ENCODE measurements at places on chromosomes 5 and 9. TPM values are rescaled to one million over a fixed set of nuclear protein-coding genes. Genes with fewer than 3 reads are reported as not detected.

KIF24 gene
- total RNA-seq: 5.7 TPM

GM2A gene
- 16.7 TPM for total RNA-seq

CERT1 gene
- 36.5 TPM for total RNA-seq

NPDC1 gene
- total RNA-seq: 5.7 TPM

SLC6A19 gene
- under 0.01 TPM for total RNA-seq

NR4A3 gene
- total RNA-seq: 2.1 TPM

OCLN gene
- 0.52 TPM for total RNA-seq

TAS2R1 gene
- not detected for total RNA-seq

PFN3 gene
- not detected for total RNA-seq

ZBTB34 gene
- 17.2 TPM for total RNA-seq

DCANP1 gene
- total RNA-seq: not detected

GABRB2 gene
- total RNA-seq: 1.0 TPM

STKLD1 gene
- total RNA-seq: 1.0 TPM

IL4 gene
- total RNA-seq: not detected

CKMT2 gene
- total RNA-seq: 92.9 TPM

INSL6 gene
- total RNA-seq: not detected

EGR1 gene
- 21.4 TPM for total RNA-seq

GMCL2 gene
- not detected for total RNA-seq

PIP5KL1 gene
- total RNA-seq: not detected

ECSCR gene
- 17.2 TPM for total RNA-seq

SLC6A3 gene
- total RNA-seq: not detected

ARID3C gene
- total RNA-seq: not detected

ANKRD55 gene
- not detected for total RNA-seq

C5orf46 gene
- not detected for total RNA-seq

GABRA6 gene
- total RNA-seq: not detected

KIF12 gene
- not detected for total RNA-seq

ZNF300 gene
- 5.2 TPM for total RNA-seq

FCN2 gene
- 1.0 TPM for total RNA-seq

CD274 gene
- 0.52 TPM for total RNA-seq

MIGA2 gene
- 12.0 TPM for total RNA-seq

PDE6A gene
- total RNA-seq: not detected

SHISAL2B gene
- not detected for total RNA-seq

PCDHGB6 gene
- 5.2 TPM for total RNA-seq

ADAMTS2 gene
- total RNA-seq: 29.7 TPM

SV2C gene
- under 0.01 TPM for total RNA-seq

TMC1 gene
- 0.52 TPM for total RNA-seq

PDE8B gene
- 1.0 TPM for total RNA-seq

SPATA31E1 gene
- not detected for total RNA-seq

SPINK7 gene
- not detected for total RNA-seq

GPR150 gene
- under 0.01 TPM for total RNA-seq

ACOT12 gene
- total RNA-seq: 0.52 TPM

SPTLC1 gene
- total RNA-seq: 73.1 TPM

FOXD4 gene
- 0.52 TPM for total RNA-seq

ACTL7A gene
- not detected for total RNA-seq

AHRR gene
- 1.0 TPM for total RNA-seq

IPPK gene
- total RNA-seq: 6.3 TPM

LAMC3 gene
- 0.52 TPM for total RNA-seq

OR13D1 gene
- not detected for total RNA-seq

RASEF gene
- under 0.01 TPM for total RNA-seq

AFAP1L1 gene
- 75.7 TPM for total RNA-seq

ANXA2R gene
- 1.6 TPM for total RNA-seq

TPPP gene
- 3.7 TPM for total RNA-seq

DPM2 gene
- total RNA-seq: 7.3 TPM

GLT6D1 gene
- total RNA-seq: not detected

PAIP1 gene
- total RNA-seq: 62.6 TPM

NR6A1 gene
- total RNA-seq: 0.52 TPM

ALDH1A1 gene
- 52.7 TPM for total RNA-seq
